ENCODE measurements at places on chromosomes 1 and 21.
A peak's percentile ranks its signal among the peaks of the same experiment; 100 is the strongest.

- DNase-seq = no peak
Measured at GRCh38 chr21:32064281-32064910, 191.6 kb downstream of the HUNK start.

DNA sequence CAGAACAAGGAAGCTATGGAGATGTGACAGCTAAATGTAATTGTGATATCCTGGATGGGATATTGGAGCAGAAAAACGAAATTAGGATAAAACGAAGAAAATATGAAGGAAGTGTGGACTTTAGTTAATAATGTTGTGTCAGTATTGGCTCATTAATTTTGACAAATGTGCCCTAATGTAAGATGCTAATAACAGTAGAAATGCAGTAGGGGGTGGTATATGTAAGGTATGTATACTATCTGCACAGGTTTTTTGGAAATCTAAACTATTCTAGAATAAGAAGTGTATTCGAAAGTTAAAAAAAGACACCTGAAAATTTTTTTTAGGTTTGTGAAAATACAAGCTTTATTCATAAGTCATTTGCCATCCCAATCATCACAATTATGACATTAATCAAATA is 421.4 kb upstream of the B3GALT2 start:
- no peak for DNase-seq

DNA sequence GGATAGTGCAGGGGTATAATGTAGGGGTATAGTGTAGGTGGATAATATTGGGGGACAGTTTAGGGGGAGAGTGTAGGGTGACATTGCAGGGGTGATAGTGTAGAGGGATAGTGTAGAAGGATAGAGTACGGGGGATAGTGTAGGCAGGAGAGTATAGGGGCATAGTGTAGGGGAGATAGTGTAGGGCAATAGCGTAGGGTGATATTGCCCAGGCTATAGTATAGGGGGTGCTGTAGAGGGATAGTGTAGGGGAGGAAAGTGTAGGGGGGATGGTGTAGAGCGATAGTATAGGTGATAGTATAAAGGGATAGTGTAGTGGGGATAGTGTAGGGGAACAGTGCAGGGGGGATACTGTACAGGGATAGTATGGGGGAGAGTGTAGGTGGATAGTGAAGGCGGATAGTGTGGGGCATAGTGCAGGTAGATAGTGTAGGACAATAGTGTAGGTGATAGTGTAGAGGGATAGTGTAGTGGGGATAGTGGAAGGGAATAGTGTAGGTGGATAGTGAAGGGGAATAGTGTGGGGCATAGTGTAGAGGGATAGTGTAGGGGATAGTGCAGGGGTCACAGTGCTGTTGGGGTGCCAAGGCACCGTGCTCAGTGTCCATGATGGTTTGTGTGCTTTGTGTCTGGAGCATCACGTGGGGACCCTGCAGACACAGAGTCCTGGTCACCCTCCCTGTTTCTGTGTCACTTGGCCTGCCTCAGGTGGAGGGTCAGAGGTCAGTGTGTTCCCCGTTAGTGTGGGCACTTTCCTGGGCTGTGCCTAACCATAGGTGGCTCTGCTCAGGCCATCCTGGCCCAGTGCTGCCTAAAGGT is 10.5 kb upstream of the ARF1 start:
- no peak for DNase-seq

GRCh38 chr1:53946252-53947171 is at the start of gene LRRC42:
LRRC42 (plus strand) TSS chr1:53946350; CDS start chr1:53952000, 5,650 bp downstream.
- DNase-seq = peak; percentile 62

DNA sequence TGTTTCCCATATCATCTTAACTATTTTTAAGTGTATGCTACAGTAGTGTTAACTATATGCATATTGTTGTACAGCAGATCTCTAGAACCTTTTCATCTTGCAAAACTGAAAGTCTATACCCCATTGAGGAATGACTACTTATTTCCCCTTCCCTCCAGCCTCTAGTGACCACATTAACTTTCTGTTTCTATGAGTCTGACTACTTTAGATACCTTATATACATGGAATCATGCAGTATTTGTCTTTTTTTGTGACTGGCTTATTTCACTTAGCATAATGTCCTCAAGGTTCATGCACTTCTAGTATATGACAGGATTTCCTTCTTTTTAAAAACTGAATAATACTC is 96.5 kb upstream of the BTG3 start:
- DNase-seq = no peak

- DNase-seq = no peak
Measured at GRCh38 chr1:162612606-162613400, 19.5 kb upstream of the DDR2 start.

- no peak for DNase-seq
Measured at GRCh38 chr21:29238053-29238966, 60.4 kb upstream of the BACH1 start.

GRCh38 chr1:26161415-26162219 is 2.7 kb downstream of the FAM110D start:
- DNase-seq = no peak

DNA sequence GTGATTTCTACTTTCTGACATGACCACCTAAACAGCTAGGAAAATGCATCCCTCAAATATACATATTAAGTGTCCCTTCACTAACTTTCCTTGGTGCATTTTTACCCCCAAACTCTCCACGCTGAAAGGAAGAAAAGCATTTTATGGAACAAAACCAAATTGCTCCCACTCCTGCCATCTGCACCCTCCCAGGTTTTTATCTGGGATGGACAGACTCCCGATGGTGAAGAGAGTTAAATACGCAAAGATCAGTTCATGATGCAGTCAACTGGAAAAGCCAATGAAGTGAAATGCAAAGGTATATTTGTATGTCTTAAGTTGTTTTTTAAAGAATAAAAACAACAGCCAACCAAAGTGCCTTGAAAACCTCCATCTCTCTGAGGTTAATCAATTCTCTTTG is 2.7 kb downstream of the DSTYK start:
- DNase-seq = no peak

DNA sequence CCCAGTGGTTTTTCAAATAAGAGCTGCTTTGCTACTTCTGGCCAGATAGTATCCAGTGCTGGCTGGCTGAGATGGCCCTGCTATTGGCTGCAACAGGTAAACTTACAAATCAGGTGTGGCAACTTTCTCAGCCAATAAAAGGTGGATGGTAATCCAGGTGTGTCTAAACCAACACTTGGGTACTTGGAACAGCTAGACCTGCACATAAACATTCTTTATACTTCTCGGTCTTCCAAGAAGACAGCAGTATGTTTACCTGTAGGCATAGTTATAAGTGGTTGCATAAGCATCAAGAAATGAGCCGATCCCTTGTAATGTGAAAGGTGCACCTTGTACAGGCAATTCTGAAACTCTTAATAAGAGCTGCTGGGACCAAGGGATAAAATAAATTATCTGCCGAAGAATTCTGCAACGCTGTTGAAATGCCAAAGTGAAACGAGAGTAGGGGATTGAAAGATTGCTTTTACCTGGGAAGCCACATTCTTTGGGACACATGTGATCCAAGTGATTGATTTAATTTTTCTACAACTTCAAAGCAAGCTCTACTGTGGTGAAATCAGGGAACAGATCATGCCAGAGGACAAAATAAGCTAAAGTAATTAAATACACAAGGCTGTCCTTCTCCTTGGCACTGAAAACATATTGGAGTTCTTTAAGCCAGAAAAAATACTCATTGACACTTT is at the start of gene CLDN8:
TSS of gene CLDN8 (minus strand) at position 57 of the 683 bp plus-strand sequence. CDS start 172 bp downstream, outside the sequence.
- DNase-seq = no peak

DNA sequence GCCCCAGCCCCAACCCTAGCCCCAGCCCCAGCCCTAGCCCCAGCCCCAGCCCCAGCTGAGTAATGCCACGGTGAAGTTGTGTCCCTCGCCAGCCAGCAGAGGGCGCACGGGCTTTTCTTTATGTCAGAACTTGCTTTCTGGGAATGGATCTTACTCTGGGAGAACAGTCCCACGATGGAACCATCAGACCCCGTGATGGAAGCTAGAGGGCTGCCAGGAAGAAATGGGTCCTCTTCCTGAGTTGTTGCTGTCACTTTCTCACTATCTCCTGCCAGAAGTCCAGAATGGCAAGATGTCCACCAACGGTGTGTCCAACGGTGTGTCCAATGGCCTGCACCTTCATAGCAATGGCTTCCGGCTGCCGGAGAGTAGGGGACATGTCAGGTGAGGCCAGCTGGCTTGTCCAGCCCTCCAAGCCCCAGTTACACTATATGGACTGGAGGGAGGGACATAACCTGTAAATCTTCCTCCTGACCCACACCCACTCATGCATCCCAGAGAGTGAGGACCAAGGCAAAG is 25.1 kb upstream of the TMEM222 start:
- no peak for DNase-seq

DNA sequence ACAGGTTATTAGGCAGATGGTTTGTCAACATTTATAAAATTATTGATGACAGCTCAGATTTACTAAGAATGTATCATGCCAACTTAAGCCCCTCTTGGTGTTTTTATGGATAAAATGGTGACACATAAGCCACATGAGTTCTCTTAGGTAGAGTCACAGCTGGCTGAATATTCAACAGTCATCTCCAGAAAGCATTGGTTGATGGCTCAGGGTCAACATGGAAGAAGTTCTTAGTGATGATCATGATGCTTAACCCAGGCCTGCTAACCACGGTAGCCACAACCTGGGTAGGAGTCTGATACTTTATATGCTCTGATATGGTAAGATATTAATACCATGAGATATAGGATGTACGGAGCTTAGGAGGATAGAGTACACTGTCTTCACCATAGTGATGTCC is 46.4 kb upstream of the SIPA1L2 start:
- no peak for DNase-seq

- DNase-seq = no peak
Measured at GRCh38 chr1:53737648-53738204, 1.2 kb downstream of the GLIS1 start.

GRCh38 chr1:67339623-67340343 is 32.1 kb downstream of the IL12RB2 start:
- DNase-seq = no peak

DNA sequence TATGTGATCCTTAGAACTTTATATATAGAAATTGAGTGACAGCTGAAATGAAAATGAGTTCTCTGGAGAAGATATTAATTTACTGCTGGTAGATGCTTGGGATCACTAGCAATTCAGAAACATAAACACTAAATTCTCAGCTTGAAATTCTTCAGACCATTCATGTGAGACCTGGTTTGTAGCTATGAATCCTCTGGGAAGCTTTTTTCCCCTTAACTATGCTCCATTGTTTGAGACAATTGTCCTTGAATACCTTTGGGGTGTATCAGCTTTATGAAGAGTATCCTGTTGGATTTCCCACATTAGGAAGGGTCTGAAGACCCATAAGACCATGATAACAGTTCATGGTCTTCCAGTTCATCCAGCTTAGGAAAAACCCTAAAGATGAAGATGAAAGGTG is 4.6 kb upstream of the DENND1B start:
- DNase-seq = no peak

DNA sequence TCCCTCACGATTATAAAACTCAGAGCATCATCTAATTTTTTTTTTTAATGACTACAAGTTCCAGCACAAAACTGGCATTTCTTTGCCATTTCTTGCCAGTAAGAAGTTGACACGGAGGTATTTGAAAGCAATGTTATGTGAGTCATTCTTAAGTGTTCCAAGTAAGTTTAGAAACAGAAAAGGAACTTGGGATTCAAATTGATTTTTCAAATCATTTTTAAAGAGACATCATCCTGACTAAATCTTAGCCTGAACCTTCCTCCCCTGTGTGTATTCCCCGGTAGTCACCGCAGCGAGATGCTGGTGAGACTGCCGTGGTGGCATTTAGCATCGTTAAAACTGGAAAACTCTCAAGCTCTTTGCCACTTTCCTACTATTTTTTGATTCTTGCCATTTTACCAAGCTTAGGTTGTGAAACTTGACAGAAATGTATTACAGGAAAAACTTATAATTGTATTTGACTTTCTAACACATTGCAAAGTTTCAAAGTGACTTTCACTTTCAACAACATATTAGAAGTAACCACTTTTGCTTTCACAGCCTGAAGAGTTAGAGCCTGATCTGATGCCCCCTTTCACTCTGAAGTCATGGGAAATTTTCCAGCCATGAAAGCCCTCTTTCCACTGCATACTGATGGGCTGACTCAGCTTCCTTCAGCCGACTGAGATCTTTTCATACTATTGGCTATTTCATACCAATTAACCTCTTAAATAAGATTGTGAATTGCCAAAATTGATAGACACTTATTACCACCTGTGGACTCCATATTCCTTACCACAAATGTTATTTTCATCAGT is 61.4 kb downstream of the OLFML2B start:
- no peak for DNase-seq

DNA sequence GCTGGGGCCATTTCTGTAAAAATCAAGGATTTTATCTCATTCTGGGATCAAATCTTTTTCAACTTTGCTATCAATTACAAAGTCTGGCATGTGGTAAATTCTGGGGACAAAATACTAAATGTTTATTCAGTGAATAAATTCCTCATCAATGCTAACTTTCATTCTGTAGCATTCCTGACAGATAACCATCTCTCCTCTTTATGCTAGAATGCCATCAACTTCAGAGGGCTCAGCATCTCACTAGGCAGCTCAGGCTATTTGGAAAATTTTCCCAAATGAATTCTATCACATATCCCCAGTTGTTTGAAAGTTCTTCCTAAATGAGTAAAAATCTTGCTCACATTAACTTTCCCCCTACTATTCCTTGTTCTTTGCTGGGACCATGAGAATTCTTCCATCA is 163.0 kb upstream of the DAB1 start:
- DNase-seq = no peak

GRCh38 chr1:246558041-246558440 is 8.0 kb downstream of the TFB2M start:
- DNase-seq = no peak

GRCh38 chr21:32015461-32016139 is 142.8 kb downstream of the HUNK start:
- no peak for DNase-seq

DNA sequence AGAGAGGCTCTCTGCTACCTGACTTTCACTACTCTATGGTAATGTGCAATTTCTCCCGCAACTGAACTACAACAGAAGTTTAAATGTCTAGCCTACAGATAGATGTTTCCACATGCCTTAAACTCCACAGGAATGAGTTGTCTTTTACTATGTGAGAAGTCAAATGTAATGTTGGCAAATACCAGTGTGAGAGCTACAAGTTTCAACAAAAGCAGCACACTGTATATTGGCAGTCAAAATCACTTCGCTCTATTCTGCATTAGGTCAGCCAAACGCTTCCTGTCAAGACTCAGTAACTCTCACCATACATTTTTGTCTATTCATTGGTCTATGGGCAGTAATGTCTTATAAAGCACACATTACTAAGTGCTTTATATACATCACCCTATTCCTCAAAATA is 41.9 kb downstream of the LUZP1 start:
- no peak for DNase-seq

- no peak for DNase-seq
Measured at GRCh38 chr1:208791456-208791855, 547.3 kb upstream of the PLXNA2 start.

- no peak for DNase-seq
Measured at GRCh38 chr1:225746361-225747179, 31.1 kb upstream of the SRP9 start.
